Astrocyte (in vitro differentiated cells and primary cell): ENCODE measurements at places on chromosomes 1 and 21. TPM values are rescaled to one million over a fixed set of nuclear protein-coding genes. Genes with fewer than 3 reads are reported as not detected.

- no peak for DNase-seq
Observed at GRCh38 chr1:201349092-201349491, 28.4 kb downstream of the TNNT2 start.

DNA sequence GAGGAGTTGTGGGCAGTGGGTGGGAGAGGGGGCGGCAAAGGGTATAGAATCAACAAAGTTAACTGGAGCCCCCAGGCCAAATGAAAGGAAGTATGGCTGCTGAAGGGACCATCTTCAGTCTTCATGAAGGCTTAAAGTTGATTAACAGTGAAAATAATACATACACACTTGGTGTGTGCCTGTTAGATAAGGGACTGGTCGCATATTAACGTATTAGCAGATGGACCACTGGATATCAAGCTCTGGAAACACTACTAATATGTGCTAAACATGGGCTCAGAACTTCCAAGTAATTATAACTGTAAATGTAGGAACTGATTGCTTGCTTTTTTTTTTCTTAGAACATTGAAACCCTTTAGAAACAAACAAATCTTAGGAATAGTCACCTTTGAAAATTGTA lies 224.7 kb upstream of the KIAA0040 start:
- no peak for DNase-seq

DNA sequence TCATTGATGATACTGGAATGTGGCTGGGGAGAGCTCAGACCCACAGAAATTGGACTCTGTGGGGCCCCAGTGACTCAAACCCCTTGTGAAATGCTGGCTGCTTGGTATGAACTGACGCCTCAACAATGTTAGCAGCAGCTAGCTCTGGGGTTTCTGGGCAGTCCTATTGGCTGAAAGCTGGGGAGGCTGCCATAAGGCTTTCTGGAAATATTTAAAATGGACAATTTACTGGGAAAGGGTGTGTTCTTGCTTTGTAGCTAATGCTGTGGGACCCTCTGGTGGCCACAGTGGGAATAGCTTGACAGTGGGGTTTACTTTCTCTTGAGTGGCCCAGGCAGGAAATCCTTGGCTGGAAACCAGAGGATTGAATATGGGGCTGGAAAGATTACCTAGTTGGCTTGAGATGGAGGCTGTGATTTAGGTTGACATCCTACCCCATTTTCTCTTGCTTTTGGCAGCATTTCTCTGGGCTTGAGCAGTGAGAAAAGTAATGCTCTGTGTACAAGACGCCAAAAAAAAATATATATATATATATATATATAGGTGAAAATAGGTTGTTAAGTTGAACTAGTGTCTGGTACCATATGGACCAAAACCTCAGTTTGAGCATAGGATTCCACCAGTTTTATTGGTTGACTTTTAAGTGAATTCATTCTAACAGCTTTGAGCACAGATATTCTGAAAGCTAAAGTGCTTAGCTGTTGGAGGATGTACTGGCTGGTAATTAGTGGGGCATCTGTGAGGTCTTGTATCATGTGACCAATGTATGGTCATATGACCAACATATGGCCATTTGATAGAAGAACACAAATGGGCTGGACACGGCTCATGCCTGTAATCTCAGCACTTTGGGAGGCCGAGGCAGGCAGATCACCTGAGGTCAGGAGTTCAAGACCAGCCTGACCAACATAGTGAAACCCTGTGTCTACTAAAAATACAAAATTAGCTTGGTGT lies 8.2 kb upstream of the S100A10 start:
- DNase-seq: peak; percentile 96

GRCh38 chr1:36304521-36304920 lies 1.6 kb upstream of the SH3D21 start:
- DNase-seq: no peak

FNDC5 gene
- 0.39 and 0.96 TPM in 2 replicates for total RNA-seq

DNA sequence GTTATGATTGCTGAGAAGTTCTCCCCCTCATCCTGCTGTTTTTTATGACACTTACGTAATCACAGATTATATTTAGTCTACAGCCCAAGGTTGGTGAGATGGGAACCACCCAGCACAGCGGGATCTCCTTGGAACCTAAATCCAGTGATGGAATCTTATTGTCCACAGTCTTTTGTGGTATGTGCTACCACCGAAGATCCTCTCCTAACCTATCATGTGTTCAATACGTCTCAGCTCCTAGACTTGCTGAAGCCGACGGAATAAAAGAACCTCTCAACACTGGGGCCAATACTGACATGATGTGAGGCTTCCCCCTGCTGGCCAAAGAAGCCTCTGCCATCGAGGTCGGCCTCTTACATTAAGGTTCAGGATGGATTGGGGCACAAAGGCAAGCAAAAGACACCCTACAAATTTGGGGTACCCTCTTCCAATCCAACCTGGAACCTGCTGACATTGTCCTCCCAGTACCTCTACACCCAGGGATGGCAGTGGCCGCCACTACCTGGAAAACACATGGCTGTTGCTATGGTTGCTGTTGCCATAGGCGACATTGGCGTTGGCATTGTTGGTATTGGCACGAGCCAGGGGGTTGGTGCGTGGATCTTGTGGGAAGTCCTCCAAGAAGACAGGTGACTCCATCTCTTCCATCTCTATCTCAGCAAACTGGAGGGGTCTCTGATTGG lies 19.4 kb upstream of the KIF21B start:
- peak; percentile 41 for DNase-seq

MRAP gene
- total RNA-seq: not detected in 2 replicates

- DNase-seq: peak; percentile 38
Observed at GRCh38 chr1:41268154-41268770, 26.2 kb upstream of the SCMH1 start.

- DNase-seq: no peak
Observed at GRCh38 chr1:3051270-3052268, 17.4 kb upstream of the PRDM16 start.

DNA sequence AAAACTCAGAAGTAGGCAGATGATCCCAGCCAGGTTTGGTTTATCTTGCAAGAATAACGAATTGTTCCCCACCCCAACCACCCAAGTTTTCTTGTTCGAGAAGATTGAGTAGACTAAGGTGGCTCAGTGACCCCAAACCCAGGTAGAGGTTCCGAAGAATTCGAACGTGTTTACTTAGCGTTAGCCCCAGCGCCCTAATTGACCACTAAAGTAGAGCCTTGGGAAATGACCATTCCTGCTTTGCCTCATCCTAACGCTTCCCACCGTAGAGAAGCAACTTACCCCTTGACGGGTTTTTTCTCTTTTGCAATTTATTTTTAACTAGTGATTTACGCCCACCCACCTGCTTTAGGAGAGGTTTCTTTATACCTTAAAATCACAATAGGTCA lies 870 bp downstream of the FBXO28 start:
- DNase-seq: no peak

- no peak for DNase-seq
Observed at GRCh38 chr1:35876988-35877387, 6.0 kb upstream of the AGO1 start.

- DNase-seq: no peak
Observed at GRCh38 chr1:241095847-241096246, 261.2 kb downstream of the RGS7 start.

DNA sequence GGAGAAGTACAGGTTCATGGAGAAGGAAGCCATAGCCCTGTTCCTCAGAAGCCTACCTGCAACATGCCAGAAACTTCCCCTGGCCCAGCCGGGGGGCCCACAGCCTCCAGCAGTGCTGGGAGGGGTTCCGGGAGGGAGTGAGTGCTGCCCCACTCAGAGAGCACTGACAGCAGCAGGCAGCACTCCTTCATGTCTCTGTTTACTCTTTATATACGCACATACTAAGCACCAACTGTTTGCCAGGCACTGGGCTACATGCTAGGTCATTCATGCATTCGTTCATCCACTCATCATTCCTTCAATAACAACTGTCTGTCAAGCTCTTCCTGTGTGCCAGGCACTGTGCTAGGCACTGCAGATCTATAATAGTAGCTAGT lies 120.6 kb downstream of the TRABD2B start:
- DNase-seq: no peak

DNA sequence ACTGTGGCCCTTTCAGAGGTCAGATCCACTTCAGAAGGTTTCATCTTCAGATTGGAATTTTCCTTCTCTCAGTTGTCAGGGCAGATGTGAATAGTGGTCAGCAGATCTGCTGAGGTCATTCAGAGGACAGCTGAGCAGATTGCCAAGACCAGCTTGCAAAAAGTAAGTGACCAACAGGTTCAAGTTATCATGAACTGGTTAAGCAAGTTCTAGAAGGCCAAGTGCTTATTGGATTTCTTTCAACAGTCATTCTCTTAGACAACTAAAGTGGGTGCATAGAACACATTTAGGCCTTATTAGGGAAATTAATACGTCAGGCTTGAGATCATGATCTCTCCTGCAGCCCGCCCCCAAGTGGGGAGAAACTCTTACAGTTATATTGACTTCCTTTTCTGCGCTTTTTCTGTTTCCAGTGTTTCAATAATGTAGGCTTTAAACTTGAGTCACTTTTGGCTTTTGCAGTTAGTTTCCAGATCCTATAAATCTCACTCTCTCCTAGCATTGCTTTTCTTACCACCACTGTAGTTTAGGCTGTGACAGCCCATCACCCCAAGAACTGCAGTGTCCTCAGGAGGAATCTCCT lies 96.4 kb downstream of the C1orf21 start:
- peak; percentile 43 for DNase-seq

MMP23B gene
- total RNA-seq: 40.1 and 40.7 TPM in 2 replicates

GRCh38 chr1:74011736-74012135 lies 186.2 kb downstream of the LRRIQ3 start:
- no peak for DNase-seq

MARCKSL1 gene
- total RNA-seq: 185 and 213 TPM in 2 replicates

POU3F1 gene
- total RNA-seq: 2.3 and 3.3 TPM in 2 replicates

PDE4B gene
- 7.6 and 8.2 TPM in 2 replicates for total RNA-seq

MRPS15 gene
- 66.0 and 70.9 TPM in 2 replicates for total RNA-seq

ADAMTS1 gene
- 139 and 141 TPM in 2 replicates for total RNA-seq

DNA sequence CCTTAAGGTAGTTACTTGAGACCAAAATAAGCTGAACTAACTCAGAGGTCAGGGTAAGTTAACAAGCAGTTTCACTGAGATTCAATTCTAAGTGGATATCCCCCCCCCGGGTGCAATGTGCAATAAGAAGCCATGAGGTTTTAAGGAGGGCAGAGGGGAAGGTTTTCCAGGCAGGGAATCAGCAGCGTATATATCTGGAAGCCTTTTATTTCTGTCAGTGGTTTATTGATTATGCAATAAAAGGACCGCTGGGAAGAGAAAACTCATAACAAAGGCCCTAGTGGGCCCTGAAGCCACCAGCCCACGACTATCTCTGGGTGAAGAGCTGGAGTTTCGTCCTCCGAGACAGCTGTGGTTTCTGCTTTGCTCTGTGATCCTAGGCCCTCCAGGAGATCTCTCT lies 53.1 kb upstream of the CTPS1 start:
- no peak for DNase-seq

GRCh38 chr1:147895123-147895522 lies 7.5 kb upstream of the GJA8 start:
- no peak for DNase-seq

GRCh38 chr1:167893798-167894197 lies 20.1 kb downstream of the ADCY10 start:
- no peak for DNase-seq

DNA sequence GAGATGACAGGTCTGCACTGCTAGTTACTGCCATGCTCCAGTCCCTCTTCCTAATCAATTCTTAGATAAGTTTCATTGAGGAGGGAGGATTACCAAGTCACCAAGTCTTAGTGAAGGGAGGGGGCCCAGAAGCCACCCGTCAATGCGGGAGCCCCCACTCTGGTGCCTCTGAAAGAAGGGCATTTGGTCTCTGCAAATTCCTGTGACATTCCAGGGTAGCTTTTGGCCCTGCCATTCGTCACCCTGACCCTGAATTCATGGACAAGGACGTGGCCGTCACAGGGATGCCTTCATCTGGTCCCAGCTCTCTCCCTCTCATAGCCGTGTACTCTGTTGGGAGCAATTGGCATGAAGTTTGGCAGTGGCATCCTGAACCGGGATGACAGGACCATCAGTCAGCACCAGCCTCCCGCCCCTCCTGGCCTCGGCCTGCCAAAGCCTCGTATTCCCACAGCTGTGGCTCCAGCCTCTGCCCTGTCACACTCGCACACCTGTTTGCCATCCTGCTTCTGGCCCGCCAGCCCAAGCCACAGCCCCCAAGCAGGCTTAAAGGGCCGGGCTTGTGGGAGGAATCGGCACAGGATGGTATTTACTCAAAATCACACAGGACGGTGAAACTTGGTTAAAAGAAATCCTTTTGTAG lies 150.7 kb downstream of the CLIC6 start:
- no peak for DNase-seq

GRCh38 chr1:163472651-163473248 lies 151.0 kb downstream of the NUF2 start:
- no peak for DNase-seq

CYP4A11 gene
- not detected in 2 replicates for total RNA-seq

DNA sequence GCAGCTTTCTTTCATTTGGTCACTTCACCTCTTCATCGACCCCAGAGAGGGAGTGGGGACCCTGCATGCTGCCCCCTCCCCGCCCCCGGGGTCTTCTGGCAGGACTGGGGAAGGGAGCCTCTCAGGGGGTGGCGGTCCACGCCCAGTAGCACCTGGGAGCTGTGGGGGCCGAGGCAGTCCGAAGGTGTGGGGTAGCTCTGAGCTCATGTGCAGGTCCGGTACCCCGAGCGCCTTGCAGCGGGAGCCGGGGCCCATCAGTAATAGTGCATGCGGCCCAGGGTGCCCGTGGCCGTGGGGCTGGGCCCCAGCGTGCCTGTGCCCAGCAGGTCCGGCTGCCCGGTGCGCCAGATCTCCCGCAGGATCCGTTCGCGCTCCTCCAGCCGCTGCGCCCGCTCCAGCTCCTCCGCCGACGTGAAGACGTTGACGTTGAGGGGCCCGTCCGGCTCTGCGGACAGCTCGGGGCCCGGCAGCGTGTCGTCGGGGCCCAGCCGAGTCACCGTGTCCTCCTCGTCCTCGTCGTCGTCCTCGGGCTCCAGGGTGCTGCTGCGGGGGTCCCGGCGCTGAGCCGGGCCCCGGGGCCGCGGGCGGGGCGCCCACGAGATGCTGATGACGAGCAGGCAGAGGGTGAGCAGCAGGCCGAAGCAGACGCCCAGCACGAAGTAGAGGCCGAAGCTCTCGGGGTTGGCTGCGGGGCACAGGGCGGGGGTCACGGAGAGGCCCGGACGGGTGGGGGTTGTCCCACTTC lies 1.2 kb downstream of the EVA1B start:
- no peak for DNase-seq

DNA sequence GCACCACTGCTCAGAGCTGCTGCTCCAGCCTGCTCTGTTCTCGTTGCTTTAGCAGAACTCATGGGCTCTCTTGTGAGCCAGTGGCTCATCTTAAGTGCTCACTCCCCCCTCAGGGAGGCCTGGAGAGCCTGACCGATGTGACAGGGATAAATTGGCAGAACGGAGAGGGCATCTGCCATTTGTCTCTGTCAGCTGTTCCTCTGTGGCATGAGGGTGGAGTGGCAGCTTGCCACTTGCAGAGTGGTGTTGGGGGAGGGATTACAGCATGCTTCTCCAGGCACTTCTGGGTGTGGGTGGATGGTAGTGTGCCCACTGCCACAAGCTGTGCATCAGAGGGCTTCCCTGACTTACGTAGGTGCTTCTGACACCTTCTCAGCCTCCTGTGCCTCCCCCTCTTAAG lies 229.5 kb downstream of the PAPPA2 start:
- no peak for DNase-seq
